Keratinocyte (primary cell): ENCODE measurements at places on chromosomes 12 and 14.
A peak's percentile ranks its signal among the peaks of the same experiment; 100 is the strongest.

DNA sequence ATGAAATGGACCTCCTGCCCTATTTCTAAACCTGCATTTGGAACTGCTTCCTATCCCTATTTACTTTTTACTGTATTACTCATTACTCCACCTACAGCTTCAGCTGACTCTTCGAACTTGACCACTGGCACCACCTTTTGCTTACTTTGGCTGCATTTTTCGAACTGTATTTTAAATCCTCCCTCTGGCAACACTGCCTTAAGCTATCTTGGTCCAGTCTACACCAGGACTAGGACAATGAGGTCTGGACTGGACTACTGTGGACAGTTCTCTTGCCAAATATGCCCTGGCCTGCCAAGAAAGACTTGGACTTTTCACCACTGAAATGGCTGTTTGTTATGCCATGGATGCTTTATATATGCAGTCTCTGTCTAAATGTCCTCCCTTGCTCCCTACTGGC, 328.1 kb downstream of the BTG1 start:
- no peak for DNase-seq

GRCh38 chr12:54749191-54749818, 101.1 kb upstream of the DCD start:
- DNase-seq, result no peak

DNA sequence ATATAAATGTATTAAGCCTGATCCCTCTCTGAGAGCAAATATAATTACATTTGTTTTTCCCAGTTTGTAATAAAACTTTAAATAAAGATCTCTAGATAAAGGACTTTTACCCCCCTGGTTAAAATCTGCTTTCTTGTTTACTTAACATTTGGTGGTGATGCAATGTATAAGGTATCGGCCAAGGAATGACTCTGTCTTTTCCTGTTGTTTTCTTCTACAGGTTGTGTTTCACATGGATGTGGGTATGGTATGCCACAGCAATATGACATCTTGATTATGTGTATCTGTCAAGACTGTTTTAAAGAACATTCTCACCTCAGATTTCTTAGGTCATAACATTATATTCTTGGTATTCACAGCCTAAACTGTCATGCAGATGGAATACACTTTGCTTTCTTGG, 210.6 kb upstream of the NOVA1 start:
- DNase-seq, result no peak

DNA sequence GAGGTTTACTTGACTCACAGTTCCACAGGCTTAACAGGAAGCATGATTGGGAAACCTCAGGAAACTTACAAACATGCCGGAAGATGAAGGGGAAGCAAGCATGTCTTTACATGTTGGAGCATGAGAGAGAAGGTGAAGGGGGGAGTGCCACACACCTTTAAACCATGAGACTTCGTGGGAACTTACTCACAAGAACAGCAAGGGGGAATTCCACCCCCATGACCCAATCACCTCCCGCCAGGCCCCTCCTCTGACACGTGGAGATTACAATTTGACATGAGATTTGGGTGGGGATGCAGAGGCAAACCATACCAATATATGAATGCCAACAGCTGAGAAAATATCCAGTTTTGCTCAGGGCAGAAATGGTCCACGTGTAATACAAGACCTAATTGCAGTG, 518.6 kb downstream of the VRK1 start:
- peak; percentile 15 for DNase-seq

- DNase-seq, result no peak
Measured at GRCh38 chr14:104804481-104805325, 3.8 kb downstream of the ZBTB42 start.

DNA sequence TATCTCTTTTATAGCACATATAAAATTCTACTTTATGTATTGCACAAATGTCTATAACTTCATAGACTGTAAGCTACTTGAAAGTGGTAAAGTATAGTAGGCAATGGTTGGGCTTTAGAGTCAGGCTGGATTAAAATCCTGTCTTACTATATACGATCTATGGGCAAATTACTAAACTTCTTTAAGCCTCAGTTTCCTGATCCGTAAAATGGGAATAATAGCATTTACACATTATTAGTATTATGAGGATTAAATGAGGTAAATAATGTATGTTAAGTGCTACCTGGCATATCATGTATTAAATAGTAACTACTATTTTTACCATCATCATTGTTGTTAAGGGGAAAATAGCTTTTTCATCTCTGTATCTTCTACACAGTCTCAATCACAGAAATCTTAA, 14.4 kb downstream of the POLE2 start:
- no peak for DNase-seq

GRCh38 chr14:93736378-93737014, 51.8 kb downstream of the PRIMA1 start:
- no peak for DNase-seq

DNA sequence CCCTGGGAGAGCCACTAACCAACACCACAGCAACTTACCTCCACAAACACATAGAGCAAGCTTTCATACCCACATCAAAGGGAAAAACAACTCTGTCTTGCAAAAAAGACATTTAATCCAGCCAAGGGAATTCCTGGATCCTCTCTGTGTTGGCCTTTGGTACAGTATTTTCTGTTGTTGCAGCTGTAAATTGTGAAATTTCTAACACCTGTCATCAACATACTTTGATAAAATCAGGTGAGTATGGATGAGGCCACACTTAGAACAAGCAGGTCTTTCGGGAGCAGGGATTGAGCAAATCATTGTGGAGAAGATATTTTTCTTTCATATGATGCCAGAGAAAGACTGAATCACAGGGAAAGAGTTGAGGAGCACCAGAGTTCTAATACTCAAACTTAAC, 89.3 kb downstream of the SPTSSA start:
- no peak for DNase-seq

GRCh38 chr12:16163146-16163545, 114.3 kb downstream of the SLC15A5 start:
- DNase-seq, result no peak

- no peak for DNase-seq
Measured at GRCh38 chr14:54465654-54466053, 23.1 kb downstream of the GMFB start.

DNA sequence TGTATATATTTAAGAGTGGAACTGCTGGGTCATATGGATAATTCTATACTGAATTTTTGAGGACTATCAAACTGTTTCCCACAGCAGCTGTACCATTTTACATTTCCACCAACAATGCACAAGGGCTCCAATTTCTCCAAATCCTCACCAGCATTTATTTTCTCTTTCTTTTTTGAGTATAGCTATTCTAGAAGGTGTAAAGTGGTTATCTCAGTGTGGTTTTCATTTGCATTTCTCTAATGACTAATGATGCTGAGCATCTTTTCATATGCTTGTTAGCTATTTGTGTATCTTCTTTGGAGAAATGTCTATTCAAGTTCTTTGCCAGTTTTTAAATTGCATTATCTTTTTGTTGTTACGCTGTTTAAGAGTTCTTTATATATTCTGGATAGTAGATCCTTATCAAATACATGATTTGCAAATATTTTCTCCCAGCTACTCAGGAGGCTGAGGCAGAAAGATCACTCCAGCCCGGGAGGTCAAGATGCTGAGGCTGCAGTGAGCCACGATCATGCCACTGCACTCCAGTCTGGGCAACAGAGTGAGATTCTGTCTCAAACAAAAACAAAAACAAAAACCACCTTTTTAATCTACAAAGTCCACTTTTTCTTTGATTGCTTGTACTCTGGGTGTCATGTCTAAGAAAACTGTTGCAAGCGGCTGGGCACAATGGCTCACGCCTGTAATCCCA, 32.8 kb downstream of the GTF2A1 start:
- no peak for DNase-seq

DNA sequence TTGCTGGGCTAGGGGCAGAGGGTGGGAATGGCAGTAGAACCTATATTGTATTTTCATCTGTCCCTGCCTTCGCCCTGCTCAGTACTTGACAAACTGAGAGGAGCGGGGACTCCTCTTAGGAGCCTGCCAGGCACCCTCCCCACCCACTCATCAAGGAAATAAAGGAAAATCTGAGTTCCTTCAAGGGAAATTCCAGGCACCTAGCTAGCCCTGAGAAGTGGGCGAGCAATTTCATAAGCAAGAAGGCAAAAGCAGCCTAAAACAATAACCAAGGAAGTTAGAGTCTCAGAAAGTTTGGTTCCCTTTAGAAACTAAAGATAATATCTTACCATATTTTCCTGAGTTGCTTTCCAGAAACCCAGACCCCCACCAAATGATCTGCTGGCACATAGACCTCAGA, 10.6 kb upstream of the PLEKHD1 start:
- DNase-seq, result no peak

DNA sequence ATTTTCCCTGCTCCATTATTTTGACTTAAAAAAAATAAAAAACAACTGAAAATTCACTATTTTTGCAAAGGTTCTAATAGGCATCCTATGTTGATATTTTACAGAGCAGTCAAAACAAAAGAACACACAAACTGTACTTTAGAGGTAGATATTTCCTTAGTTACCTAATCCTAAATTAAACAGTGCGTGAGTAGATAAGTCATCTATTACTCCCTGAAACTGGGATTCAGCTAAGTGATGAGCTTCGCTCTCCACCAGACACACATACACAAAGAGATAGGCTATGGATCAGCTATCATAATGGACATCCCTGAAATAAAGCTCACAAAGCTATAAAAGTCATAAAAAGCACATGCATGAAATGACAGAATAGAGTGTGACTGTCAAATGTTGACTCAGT, 398.7 kb downstream of the SOX5 start:
- DNase-seq, result no peak

GRCh38 chr12:42208574-42208973, 29.5 kb downstream of the YAF2 start:
- no peak for DNase-seq

GRCh38 chr14:65780566-65780965, 368.0 kb downstream of the FUT8 start:
- no peak for DNase-seq

DNA sequence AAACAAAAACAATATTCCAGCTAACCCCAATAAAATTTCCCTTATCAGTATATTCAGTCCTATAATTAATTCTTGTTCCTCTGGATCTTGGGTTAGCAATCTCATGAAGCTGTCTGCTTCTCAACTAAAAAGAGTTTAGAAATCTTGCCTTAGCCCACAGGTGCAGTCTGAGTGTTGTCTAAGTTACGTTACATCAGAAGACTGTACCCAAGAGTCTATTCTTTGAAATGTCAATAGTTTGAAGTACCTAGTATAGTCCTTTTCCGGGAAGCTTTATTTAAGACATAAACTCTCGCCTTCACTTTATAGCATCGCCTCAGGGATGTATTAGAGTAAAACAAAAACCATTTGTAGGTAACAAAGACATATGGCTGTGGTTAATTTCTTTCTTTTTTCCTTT, 465.1 kb downstream of the FUT8 start:
- no peak for DNase-seq

- DNase-seq, result no peak
Measured at GRCh38 chr12:25052196-25052913, 103.5 kb upstream of the BCAT1 start.

GRCh38 chr12:66960704-66961690, 282.1 kb upstream of the GRIP1 start:
- DNase-seq, result no peak

GRCh38 chr14:36300337-36300736, 20.1 kb downstream of the MBIP start:
- no peak for DNase-seq

- DNase-seq, result no peak
Measured at GRCh38 chr12:3897371-3897971, 24.3 kb upstream of the PARP11 start.

DNA sequence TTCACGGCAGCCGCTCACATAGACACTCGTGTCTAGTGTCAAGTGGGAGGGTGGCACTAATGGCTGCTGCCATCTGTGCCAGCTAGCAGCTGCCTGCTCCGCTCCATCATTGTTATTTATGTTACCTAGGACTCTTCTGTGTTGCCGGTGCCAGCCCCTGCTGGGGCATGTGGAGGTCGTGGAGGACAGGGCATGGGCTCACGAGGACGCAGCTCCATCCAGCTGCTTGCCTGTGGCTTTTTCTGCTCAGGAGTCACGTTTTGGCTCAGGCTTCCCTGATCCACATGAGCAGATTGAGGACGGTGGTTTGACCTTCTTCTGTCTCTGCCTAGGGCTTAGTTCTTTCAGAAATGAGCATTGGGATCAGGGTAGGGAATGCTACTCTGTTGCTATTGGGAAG, 31.2 kb downstream of the TPCN1 start:
- DNase-seq, result no peak

GRCh38 chr12:109981311-109981710, 14.9 kb downstream of the GIT2 start:
- DNase-seq, result no peak

- no peak for DNase-seq
Measured at GRCh38 chr12:119704065-119704747, 36.3 kb downstream of the PRKAB1 start.

GRCh38 chr14:50381823-50382287, 14.8 kb downstream of the CDKL1 start:
- no peak for DNase-seq

DNA sequence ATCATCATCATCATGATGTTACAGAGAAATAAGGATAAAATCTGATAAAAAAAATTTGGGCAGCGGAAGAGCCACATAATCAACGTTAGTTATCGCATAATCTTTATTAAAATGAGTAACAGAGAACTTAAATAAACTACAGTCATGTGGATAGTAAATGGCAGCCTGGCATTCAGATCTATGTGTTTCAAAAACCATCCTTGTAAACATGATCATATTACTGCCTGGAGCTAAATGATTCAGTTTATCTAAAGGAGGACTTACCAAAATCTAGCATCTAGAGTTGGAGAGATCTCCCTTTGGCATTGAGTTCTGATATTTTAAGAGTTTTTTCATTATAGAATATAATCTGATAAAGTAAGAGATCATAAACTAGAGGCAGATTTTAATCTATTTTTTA, 200.1 kb upstream of the MGAT4C start:
- no peak for DNase-seq

DNA sequence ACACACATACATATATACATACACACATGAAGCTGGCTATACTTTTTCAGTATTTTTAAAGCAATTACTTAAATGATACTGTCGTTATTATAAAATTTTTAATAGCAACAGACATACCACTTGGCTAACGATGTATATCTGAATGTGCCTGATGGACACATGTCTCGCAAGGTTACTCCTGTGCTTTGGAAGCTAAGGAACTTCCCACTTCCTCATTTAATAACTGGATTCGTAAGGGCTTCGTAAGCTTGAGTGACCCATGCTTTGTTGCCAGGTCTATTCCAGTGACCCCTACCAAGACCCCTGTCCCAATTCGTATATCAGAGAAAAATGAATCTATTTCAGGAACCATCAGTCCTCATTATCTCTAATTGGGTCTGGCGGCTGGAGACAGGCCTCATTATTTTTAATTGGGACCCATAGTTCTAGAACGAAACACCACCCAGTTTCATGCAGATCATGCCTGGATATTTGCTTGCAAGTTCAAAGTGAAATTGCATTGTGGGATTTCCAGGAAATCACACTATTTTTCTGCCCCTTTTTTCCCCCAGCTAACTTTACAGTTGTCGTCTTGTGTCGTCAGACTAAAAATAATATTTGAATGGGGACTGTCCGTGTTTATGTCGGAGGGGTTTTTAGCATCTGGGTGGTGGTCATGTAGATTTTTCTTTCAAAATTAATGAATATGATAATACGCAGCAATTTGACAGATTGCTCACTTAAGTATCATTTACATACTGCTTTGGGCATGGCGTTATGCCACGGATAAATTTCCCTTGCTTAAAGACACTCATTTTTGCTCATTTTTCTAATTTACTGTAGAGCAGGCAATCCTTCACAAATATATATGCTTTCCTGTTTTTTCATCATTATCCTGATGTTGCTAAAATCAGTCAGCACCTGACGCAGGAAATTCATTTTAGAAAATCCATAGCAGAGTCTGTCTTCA, 17.1 kb upstream of the MYO1H start:
- DNase-seq, result no peak
